HepG2 (cell line): ENCODE measurements at places on chromosomes 1 and 21.
A peak's percentile ranks its signal among the peaks of the same experiment; 100 is the strongest.

DNA sequence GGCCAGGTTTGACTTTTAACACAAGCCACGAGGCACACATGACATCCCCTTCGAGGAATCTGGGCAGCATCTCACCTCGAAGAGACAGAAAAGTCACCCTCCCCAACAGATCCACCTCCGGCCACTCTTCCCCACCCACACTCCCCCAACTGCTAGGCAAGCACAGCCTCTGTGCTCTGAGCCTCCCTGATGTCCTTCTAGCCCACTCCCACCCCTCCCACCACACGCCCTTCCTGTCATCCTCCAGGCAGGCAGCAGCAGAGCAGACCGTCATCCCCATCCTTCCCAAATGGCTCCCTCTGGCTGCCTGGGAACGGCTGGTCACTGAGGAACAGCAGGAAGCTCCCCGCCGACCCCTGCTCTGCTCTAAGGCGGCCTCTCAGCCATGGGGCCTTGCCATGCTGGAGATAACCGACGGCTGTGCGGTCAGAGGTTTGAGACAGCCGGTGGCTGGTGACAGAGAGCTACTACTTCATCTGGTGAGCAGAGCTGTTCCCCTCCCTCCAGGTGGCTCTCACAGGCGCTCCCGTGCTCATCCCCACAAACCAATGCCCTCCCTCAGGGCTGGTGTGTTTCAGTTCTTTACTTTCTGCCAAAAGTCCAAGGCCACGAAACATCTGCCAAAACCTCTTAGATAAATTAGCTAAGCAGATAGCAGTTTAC is 25.6 kb downstream of the NPHP4 start:
- no peaks in the 10 kb centered on the region for H3K27me3 ChIP-seq
- H3K4me1 ChIP-seq: peaks cover 14% of the 10 kb centered on the region
- no peak overlapping the region for H3K27ac ChIP-seq
- H3K36me3 ChIP-seq: peaks cover 9% of the 10 kb centered on the region

- H3K27me3 ChIP-seq: no peaks in the 10 kb centered on the region
- DNase-seq: no peak
- H3K36me3 ChIP-seq: peaks cover 18% of the 10 kb centered on the region; the same call in 2 of the 3 replicates
- no peak overlapping the region for H3K4me3 ChIP-seq
- H3K27ac ChIP-seq: no peak overlapping the region
These were observed 85.0 kb downstream of the EPS15 start for GRCh38 chr1:51433972-51434510.

- peaks cover 3% of the 10 kb centered on the region for H3K27me3 ChIP-seq
- no peak overlapping the region for H3K4me3 ChIP-seq
- no peaks in the 10 kb centered on the region for H3K36me3 ChIP-seq
- H3K27ac ChIP-seq: no peak overlapping the region
These were observed 11.7 kb upstream of the EXTL1 start for GRCh38 chr1:26009796-26010447.

- H3K27ac ChIP-seq: no peak overlapping the region
- no peaks in the 10 kb centered on the region for H3K27me3 ChIP-seq
- no peaks in the 10 kb centered on the region for H3K36me3 ChIP-seq
- no peak overlapping the region for H3K4me3 ChIP-seq
These were observed 396.0 kb upstream of the USP24 start for GRCh38 chr1:55611123-55611522.

DNA sequence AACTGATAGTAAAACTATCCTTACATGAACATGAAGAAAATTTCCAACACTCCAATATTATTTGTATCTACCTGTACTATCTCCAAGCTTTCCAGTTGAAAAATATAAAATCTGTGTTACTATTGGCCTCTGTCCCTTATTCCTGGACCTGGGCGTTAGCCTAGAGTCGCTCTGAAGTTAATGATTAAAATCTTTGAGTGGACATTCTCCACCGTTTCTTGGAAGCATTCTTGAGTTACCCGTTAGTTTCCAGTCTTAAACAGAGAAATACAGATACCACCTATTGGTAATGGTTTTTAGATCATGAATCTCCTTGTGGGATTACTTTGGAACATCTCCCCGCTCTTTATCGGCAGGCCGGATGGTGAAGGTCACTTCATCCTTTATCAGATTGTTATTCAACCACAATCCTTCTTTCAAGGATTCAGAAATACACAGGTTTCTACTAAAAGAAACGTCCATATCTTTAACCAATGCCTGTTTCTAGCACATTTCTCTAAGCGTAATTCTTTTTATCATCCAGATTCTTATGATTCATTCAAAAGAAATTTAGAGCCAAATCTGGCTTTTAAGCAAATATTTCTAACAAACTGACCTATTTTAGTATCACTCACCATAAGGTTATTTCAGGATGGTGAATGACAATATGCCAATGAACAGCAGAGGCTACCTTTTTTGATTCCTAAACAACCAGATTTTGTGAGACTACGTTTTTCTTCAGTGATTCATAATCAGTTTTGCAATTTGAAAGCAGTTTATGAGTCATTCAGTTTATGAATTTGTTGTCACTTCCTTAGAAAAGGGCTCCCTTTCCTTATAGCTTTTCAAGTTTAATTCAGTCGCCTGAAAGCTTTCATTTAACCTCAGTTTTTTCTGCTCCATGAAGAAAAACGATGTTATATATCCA is 70.2 kb upstream of the ERRFI1 start:
- peaks cover 75% of the 10 kb centered on the region for H3K4me1 ChIP-seq
- H3K27ac ChIP-seq: peak overlapping the region; percentile 72
- H3K27me3 ChIP-seq: no peaks in the 10 kb centered on the region
- no peaks in the 10 kb centered on the region for H3K36me3 ChIP-seq
- H3K4me3 ChIP-seq: peak overlapping the region; percentile 23; the same call in 1 of the 2 replicates

DNA sequence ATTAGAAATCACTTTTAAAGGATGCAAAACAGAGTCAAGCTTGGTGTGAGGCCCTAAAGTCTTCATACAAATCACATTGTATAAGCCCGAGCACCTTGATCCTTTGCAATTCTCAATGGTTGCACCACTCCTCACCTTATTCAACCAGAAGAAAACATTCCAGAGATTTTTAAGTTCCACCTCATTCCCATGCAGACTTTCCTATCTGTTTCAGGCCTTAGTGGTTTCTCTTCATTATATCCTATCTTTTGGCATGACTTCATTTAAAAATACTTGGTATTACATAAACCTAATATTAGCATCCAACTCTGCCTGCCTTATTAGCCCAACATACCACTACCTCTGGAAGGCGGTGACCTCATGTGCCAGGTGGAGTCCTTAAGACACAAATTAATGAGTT is 9.3 kb upstream of the GREM2 start:
- no peaks in the 10 kb centered on the region for H3K36me3 ChIP-seq
- H3K27me3 ChIP-seq: peaks cover 5% of the 10 kb centered on the region; the same call in 1 of the 3 replicates
- H3K4me3 ChIP-seq: no peak overlapping the region

GRCh38 chr1:230842801-230843200 is 25.5 kb downstream of the C1orf198 start:
- H3K27me3 ChIP-seq: no peaks in the 10 kb centered on the region
- H3K27ac ChIP-seq: no peak overlapping the region
- H3K36me3 ChIP-seq: peaks cover 11% of the 10 kb centered on the region
- no peak for DNase-seq
- H3K4me1 ChIP-seq: no peaks in the 10 kb centered on the region
- no peak overlapping the region for H3K4me3 ChIP-seq
